ENCODE measurements at places on chromosomes 7 and 10. TPM values are rescaled to one million over a fixed set of nuclear protein-coding genes. Genes with fewer than 3 reads are reported as not detected.

DNA sequence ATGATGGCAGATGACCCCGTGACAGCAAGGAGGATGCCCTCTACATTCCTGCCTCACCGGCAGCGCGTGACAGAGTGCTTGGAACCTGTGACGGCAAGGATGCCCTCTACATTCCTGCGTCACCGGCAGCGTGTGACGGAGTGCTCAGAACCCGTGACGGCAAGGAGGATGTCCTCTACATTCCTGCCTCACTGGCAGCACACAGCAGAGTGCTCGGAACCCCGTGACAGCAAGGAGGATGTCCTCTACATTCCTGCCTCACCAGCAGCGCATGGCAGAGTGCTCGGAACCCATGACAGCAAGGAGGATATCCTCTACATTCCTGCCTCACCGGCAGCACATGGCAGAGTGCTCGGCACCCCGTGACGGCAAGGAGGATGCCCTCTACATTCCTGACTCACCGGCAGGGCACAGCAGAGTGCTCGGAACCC lies 231.0 kb downstream of the DIP2C start:
- no peak for DNase-seq

- no peak for DNase-seq
These were observed 44.9 kb downstream of the PPP1R3C start for GRCh38 chr10:91587710-91588638.

DNA sequence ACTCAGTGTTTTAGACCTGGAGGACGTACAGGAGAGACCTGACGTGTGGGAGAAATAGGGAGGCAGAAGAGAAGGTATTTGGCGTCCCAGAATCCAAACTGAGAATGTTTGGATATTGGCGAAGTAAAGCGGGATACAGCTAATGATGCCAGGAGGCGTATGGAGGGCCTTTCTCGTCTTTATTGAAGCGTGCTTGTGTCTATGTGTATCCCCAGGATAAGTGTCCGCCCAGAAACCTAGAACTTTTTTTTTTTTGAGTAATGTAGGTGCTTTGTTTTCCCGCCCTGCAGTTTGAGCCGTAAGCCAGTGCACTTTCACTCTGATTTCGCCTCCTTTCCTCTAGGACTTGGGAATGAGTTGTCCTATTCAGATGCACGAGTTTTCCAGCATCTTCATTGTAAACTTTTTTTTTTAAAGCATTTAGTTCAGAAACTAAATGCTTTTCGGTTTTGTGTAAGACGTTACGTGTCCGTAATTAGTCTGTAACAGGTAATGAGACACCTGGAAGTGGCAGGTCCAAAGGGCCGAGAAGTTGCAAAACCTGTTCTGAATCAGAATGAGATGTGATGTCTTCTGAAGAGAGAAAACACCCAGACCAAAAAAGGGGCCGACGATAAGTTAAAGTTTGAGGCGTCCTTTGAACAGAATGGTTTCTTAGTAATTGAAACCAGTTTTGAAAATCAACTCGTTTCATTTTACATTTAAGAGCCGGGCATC lies 746 bp downstream of the ARL5B start:
- peak; percentile 79 for DNase-seq

GRCh38 chr10:106573106-106573505 lies 591.4 kb downstream of the SORCS1 start:
- DNase-seq, result peak; percentile 94

- no peak for DNase-seq
These were observed 28.7 kb downstream of the PUS7 start for GRCh38 chr7:105493196-105493922.

DNA sequence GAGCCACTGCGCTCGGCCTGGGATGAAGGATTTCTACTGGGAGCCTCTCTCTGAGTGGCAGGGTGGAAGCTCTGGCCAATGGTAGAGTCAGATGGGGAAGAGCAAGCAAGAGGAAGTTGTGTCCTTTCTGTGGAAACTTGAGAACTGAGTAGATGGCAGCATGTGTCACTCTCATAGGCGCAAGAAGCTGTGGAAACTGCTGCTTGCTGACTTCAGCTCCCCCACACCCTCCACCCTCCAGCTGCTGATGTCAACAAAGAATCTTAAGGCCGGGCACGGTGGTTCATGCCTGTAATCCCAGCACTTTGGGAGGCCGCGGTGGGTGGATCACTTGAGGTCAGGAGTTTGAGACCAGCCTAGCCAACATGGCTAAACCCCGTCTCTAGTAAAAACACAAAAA lies 39.8 kb upstream of the SRGN start:
- peak; percentile 9 for DNase-seq

DNA sequence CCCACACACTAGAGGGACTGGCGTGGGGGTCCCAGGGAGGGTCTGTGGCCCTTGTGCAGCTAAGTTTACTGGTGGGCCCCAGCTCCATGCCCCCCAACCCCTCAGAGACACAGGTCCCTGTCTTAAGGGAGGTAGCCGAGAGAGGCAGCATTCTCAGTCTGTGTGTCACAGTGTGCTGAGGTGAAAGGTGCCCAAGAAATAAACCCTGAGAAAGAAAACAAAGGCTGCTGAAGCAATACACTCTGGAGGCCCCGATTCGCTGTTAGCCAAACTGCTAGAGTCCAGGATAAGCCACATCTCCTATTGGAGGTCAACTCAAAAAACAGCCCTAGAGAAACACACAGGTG lies 28.6 kb upstream of the NDST2 start:
- no peak for DNase-seq

- DNase-seq, result no peak
These were observed 12.3 kb downstream of the AUTS2 start for GRCh38 chr7:69610374-69611084.

DNA sequence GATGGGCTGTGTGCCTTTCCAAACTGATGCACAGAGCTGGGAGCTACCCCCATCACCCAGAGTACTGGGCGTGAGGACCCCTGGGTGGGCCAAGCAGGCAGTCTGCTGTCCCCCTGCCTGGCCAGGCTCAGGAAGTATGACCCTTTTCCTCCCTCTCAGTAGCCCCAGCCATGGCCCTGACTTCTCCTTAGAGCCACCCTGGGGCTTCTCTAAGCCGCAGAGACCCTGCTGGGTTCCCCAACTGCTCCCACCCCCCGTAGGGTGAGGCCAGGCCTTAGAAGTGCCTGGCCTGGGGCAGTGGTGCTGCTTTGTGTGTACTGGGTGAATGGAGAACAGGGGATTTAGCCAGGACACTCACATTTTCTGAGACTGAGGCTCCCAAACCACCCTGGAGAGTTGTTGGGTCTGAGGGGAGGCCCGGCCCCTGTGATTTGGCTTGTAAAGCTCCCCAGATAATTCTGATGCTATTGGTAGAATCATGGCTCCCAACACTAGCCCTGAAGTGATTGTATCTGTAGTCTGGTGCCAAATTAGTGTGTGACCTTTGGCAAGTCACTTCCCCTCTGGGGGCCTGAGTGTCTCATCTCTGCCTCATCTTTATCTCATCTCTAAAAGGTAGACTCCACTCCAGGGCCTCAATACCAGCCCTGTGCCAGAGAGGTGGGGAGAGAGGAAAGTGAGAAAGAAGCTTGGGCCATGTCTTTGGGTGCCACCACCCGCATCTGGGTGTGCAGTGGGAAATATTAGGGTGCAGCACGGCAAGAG lies 99.7 kb upstream of the PPIF start:
- no peak for DNase-seq

The MOGAT3 gene
- total RNA-seq, result not detected

The GDF2 gene
- total RNA-seq, result not detected

Data from foreskin keratinocyte (primary cell).